SHP77 treated with DMSO at 0.1 percent for 48 hours (cell line): ENCODE measurements at places on chromosomes 6 and 20.
A peak's percentile ranks its signal among the peaks of the same experiment; 100 is the strongest.

- no peak for DNase-seq
Measured at GRCh38 chr6:75863001-75863400, 114.0 kb downstream of the MYO6 start.

- no peak for DNase-seq
Measured at GRCh38 chr6:139172567-139172966, 37.7 kb downstream of the HECA start.

- no peak for DNase-seq
Measured at GRCh38 chr6:144104898-144105487, 9.6 kb upstream of the SF3B5 start.

DNA sequence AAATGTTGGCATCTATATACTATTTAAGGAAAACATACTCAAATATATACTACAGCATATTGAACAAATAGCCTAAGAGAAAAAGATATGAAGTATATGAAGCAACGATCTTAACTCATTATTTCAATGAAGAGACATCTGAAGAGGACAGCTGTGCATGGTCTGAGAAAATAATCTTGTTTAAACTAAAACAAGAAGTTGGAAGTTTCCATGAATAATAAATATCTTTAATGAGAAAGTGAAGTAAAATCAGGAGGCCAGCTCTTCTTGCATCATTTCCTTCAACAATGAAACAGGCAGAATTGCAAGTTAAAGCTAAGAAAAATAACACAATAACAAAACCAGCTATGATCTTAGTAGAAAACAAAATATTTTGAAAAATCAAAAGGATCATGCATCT lies 1265.4 kb upstream of the MAP3K7 start:
- no peak for DNase-seq

GRCh38 chr6:125503181-125503580 lies 201.4 kb upstream of the HDDC2 start:
- no peak for DNase-seq

DNA sequence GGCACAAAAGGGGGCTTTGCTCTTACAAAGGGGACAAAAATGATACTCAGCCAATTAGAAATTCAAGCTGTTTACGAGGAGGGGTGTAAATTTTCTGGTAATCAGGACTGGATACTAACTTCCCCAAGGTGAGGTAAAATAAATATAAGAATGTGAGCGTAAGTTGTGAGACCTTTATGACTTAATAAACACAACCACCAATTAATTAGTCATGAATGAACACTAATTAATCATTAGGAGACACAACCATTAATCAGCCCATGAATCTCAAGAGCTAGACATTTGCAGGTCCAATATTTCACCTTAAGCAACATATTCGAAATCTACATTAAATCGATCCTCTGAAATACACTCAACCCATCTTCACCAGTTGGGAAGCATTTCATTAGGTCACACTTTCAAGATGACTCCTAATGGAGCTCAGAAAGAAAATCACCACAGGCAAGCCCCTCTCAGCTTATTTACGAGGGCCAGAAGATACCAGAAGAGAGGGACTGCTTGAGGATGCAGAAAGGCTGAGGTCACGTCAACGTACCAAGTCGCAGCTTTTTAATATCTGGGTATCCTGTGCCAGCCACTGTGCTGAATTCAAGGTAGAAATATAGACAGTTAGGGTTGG lies 2.7 kb downstream of the ADTRP start:
- no peak for DNase-seq

- DNase-seq, result no peak
Measured at GRCh38 chr6:138334000-138334399, 43.7 kb upstream of the SMIM28 start.

DNA sequence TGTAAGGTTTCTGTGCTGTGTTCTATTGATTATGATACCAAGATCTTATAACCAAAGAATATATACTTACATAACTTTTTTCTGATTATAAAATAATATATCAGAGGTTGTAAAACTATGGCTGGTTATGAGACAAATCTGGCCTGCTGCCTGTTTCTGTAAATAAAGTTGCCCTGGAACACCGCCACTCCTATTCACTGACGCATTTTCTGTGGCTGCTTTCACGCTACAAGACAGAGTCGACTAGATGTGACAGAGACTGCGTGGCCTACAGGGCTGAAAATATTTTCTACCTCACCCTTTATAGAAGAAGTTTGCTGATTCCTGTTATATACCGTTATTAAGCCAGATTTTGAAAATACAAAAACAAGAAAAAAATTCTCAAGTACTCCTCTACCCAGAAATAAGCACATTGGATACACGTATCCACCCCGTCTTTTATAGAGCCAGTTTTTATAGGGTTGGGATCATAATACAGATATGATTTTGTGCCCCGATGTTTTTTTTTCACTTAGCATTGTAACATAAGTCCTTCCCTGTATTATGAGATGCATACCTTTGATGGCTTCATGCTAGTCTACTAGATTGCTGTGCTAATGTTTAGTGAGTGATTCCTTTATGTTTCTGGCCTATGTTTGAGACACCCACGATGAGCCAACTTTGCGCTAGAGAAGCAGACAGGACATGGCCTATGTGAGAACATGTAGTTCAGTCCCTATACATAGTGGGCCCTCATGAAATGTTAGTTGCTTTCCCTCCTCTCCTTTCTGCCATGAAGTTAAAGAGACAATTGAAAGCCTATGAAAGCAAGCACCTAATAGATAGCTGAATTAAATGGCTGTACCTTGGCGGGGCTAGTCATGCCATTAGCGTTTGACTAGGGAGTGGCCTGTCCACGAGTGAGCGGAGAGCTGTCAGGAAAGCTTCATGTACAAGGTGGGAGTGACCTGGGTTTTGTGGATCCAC lies 98.1 kb upstream of the KCNK16 start:
- no peak for DNase-seq

- DNase-seq, result no peak
Measured at GRCh38 chr6:85464722-85465150, 14.9 kb downstream of the NT5E start.

- no peak for DNase-seq
Measured at GRCh38 chr6:24960991-24961475, 25.3 kb upstream of the RIPOR2 start.

GRCh38 chr20:31861385-31862156 lies 8.8 kb downstream of the DUSP15 start:
- peak; percentile 33 for DNase-seq

GRCh38 chr20:17768271-17768670 lies 68.5 kb downstream of the BANF2 start:
- no peak for DNase-seq

GRCh38 chr20:2872459-2873009 lies 747 bp upstream of the PTPRA start:
- DNase-seq, result peak; percentile 22

DNA sequence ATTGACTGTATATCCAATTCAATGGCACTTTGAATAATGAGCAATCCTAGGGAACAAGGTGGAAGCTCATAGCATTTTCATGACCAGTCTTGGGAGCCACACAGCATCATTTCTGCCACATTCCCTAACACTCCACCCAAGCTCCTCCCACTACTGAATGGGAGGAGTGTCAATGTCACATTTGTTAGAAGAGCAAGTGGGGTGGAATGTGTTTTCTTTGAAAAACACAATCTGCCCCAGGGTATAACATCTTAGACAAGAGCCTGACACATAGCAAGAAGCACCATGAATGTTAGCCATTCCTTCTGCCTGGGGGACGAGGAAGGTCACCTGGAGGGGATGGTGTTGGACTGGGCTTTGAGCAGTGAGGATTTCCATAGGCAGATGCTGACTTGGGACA lies 258.3 kb upstream of the PMEPA1 start:
- no peak for DNase-seq

DNA sequence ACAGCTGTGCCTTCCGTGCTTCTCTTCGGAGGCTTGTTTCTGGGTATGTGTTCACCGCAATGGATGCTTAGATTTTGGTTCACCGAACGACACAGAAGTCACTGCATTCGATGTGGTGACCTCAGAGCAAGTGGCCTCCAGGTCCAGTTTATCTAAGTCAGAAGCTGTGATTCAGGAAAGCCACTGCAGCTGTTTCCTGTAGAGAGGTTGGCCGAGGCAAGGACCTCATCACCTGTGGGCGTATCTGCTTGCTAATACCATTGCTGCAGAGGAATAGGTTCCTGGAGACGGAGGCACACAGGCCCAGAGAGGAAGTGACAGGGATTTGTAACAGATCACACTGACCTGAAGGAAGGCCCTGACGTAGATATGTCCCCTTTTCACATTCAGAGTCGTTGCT lies 82.7 kb downstream of the FARS2 start:
- no peak for DNase-seq

- no peak for DNase-seq
Measured at GRCh38 chr6:170137176-170137891, 153.5 kb downstream of the DLL1 start.

DNA sequence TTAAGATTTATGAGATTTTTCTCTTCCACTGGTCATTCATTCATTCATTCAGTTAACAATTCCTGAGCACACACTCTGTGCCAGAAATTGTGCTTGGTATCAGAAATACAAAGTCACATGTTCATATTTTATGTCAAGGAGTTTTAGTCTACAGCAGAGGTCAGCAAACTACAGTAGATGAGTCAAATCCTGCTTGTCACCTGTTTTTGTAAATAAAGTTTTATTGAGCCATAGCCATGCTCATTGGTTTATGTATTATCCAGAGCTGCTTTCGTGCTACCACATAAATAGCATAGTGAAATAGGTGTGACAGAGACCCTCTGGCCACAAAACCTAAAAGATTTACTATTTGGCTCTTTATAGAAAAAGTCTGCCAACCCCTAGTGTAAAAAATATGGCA lies 46.8 kb downstream of the THEMIS start:
- DNase-seq, result no peak

GRCh38 chr6:137698636-137699030 lies 168.4 kb upstream of the TNFAIP3 start:
- DNase-seq, result no peak

DNA sequence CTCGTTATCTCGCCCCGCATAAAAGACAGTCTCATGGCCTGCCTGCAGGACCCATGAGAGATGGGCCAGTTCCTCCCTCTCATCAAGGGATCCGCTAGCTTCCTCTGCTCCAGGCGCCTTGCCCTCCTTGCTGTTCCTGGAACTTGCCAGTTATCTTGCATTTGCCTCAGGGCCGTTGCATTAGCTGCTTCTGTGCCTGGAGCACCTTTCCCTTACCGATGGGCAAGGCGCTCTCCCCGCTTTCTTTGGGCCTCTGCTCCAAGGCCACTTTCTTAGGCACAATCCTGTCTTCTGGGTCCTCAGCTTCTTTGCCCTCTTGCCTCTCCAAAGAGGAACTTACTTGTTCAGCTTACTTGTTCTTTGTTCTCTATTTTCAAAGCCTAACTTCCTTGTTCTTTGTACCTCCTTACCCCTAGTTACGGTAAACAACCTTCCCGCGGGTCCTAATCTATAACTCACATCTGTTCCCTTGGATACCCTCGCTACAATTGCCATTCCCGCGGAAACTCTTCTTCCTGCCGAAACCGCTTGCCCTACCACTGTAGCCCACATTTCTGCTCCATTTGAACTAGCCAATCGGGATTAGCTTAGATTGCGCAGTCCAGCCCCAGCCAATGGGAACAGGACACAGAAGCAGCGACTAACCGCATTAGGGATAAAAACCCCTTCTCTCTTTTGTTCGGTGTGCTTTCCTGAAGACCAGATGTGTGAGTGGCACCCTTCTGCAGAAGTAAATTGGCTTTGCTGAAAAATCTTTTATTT lies 887 bp upstream of the NSFL1C start:
- DNase-seq, result no peak

DNA sequence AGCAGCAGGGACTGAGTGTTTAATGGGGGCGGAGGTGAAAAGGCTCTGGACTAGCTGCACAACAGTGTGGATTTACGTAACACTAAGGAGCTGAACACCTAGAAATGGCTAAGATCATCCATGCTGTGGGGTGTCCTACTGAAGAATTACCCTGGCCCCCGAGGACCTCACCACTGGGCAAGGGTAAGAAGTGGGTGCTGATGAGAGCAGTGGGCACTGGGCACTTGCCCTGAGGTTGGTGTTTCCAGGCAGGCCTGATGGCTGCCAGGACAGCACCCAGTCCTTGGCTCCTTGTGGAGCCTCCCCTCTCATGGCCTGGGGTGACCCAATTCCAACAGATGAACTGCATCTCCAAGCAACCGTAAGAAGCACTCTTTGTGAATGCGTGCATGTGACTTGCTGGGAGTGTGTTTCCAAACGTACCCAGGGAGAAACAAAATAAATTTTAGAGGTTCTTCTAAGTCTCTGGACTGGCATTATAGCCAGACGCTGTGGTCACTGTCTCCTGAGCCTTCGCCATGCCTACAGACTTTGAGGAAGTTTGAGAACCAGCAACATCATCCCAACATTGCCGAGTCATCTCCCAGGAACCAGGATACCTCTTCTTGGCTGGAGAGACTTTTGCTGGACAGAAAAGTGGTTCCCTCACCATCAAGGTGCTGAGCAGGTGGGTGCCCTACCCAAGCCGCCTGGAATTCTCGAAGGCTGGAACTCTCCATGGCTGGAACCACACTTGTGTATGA lies 245.9 kb downstream of the ERMARD start:
- DNase-seq, result no peak
